EH (cell line): ENCODE measurements at places on chromosomes 6 and 20.
A peak's percentile ranks its signal among the peaks of the same experiment; 100 is the strongest.

DNA sequence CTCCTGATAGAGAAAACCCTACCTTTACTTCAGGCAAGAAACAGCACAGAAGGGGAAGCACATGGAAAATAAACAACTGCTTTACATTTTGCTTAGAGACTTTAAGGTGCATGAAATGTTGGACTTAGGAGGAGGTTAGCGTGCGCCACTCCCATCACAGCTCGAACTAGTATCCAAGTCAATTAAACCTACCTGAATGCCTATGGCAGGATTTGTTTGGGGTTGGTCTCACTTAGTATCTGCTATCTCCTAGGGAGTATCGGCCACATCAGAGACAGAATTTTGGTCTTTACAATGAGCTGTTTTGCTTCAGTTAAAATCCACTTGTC, 12.0 kb downstream of the CYP24A1 start:
- no peak for DNase-seq

DNA sequence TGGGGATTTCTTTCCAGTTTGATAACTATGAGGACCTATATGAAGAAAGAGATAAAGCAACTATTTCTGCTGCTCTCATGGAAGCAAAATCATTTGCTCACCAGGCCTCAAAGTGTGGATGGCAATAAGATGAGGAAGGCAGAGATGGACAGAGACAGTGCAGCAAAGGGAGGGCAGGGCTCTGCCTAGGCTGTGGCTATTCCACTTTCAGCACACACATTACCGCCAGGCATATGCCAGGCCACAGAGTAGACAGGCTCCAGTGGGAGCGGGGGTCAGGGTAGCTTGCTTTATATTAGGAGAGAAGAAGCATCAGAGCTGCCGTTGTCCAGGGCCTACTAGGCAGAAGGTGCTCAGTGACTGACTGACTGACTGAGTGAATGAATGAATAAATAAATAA, 40.9 kb downstream of the BCL2L1 start:
- DNase-seq = no peak

- no peak for DNase-seq
Measured at GRCh38 chr20:1810572-1810925, 84.7 kb upstream of the SIRPA start.

DNA sequence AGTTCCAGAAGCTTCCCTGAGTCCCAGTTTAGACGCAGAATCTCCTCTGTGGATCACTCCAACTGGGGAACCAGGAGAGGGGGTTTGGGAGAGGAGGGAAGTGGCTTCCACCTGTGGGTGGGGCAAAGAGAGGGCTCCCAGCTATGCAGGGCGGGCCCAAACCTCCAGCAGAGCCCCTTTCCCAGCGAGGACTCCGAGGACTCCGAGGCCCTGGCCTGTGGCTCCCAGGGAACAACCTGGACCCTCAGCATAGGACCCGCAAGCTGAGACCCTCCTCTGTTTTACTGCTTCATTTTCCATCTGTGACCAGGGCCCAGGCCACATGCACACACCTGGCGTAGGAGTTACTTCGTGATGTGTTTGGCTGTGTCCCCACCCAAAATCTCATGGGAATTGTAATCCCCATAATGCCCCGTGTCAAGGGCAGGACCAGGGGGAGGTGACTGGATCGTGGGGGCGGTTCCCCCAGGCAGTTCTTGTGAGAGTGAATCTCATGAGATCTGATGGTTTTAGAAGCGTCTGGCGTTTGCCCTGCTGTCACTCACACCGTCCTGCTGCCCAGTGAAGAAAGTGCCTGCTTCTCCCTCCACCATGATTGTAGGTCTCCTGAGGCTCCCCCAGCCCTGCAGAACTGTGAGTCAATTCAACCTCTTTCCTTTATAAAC, 27.9 kb downstream of the NTSR1 start:
- no peak for DNase-seq

DNA sequence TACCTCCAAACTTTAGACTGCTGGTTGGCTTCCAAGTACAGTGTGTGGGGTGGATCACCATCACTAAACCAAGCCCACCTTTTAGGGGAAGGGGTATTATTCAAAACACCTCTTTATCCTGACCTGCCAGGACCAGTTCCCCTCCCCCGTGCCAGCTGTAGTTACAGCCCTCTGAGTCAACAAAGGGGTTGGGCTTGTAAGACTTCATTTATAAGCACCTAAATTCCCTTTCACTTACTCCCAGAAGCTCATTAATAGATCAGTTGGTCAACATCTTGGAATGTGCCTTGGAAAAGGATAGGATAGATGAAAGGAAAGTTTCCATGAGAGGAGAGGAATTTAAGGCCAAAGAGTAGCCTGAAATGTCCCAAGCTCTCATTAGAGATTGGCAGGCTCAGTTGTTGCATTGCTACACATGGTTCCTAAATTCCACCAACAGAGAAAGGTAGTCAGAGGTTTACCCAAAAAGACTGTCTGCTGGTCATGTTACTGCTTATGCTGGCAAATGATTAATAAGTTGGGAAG, 59.2 kb downstream of the TNFAIP3 start:
- peak; percentile 98 for DNase-seq

DNA sequence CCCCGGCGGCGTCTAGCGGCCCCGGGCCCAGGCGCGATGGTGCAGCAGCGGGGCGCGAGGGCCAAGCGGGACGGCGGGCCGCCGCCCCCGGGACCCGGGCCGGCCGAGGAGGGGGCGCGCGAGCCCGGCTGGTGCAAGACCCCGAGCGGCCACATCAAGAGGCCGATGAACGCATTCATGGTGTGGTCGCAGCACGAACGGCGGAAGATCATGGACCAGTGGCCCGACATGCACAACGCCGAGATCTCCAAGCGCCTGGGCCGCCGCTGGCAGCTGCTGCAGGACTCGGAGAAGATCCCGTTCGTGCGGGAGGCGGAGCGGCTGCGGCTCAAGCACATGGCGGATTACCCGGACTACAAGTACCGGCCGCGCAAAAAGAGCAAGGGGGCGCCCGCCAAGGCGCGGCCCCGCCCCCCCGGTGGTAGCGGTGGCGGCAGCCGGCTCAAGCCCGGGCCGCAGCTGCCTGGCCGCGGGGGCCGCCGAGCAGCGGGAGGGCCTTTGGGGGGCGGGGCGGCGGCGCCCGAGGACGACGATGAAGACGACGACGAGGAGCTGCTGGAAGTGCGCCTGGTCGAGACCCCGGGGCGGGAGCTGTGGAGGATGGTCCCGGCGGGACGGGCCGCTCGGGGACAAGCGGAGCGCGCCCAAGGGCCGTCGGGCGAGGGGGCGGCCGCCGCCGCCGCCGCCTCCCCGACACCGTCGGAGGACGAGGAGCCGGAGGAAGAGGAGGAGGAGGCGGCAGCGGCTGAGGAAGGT, 715 bp downstream of the SOX12 start:
- DNase-seq = peak; percentile 67

DNA sequence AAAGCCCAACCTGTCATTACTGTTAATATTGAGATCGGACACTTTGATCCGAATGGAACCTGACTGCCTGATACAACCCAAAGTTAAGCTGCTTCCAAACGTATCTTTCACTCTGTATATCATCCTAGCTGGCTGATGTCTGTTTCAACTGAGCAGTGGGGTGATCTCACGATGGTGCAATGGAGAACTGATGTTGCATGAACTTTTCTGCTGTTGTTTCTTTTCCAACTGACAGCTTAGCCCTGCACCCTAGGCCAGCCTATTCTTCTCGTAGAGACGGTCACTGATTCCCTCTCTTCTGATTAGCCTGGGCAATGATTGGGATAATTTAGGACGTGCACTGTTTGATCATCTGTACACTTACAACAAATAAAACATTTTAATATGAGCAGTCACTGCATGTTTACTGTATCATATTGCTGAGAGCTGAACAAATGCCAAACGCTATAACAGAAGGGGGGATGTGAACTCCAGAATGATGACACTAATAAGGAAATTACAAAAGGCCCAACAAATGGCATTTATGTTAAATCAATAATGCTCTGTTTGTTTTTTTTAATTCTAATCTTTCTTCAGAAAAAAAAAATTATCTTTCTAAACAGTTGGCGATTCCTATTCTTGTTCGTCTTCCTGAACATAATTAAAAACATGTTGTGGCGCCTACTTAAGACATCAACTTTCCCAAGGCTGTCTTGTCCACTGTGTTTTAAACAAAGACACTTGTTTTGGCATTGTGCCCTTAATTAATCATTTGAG, 184.8 kb downstream of the ZNF217 start:
- DNase-seq = no peak

GRCh38 chr20:56417402-56417801, 5.3 kb downstream of the CASS4 start:
- DNase-seq = no peak

DNA sequence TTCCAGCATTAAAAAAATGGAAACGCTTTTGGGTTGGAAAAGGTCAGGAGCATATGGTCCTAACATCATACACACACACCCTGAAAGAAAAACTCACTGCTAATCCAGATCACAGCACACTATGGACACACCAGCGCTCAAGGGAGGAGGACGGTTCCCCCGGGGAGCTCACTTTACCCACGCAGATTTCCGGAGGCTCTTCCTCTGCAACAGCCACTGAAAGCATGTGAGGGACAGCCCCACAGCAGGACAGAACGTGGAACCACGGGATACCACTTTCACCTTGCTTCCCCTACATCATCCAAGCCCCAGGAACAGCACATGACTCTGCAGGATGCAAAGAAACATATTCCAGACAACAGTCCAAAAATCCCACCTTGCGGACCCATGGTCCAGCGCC, 13.2 kb downstream of the SNHG17 start:
- no peak for DNase-seq

DNA sequence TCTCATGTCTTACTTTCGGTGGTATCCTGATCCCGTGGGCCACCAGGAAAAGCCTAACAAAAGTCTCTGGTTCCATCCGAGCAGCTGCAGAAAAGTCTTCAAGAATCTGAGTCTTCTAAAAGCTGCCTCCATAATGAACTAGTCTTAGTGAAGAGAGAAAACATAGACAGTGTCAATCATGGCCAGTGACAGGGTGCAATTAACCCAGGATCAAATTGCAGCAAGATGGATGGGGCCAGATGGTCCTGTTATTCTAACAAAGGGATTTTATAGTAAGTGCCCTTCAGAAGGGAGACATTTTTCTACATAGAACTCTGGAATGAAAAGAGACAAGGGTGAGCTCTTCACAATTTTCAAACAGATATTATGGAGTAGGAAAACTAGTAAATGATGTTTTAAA, 281.6 kb upstream of the ZFP64 start:
- DNase-seq = no peak

DNA sequence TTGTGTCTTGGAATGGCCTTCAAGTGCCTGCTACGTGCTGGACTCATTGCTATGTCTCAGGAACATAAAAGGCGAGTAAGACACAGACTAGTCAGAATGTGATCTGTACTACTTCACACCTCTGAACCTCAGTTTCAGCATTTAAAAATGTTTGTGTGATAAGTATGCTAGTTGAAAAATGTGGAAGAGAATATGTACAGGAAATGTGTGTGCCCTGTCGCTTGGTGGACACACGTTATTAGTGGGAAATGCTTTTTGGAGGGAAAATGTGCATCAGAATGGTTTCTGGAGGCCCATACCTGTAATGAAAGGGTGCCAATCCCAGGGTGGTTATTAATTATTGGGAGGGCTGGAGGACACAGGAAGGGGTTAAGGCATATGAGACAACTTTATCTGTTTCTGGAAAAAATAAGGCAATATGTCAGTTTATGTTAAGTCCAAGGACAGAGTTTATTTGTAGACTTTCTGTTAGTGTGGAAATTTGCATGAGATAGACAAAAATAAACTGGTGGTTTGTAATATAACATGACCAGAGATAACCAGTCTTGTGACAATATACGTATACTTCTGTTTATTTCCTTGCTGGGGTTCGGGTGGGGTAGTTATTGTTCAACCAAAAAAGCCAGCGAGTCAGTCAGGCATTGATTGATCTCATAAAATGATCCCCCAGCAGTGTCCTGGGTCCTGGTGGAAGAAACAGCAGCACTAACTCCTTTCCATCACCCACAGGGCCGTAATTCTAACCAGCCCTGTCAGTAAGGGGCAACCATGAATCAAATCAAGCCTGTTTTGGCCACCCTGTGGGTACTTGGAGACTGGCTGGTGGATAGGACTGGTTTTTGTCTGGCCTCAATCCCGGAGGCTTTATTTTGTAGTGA, 117.9 kb downstream of the JARID2 start:
- DNase-seq = no peak

DNA sequence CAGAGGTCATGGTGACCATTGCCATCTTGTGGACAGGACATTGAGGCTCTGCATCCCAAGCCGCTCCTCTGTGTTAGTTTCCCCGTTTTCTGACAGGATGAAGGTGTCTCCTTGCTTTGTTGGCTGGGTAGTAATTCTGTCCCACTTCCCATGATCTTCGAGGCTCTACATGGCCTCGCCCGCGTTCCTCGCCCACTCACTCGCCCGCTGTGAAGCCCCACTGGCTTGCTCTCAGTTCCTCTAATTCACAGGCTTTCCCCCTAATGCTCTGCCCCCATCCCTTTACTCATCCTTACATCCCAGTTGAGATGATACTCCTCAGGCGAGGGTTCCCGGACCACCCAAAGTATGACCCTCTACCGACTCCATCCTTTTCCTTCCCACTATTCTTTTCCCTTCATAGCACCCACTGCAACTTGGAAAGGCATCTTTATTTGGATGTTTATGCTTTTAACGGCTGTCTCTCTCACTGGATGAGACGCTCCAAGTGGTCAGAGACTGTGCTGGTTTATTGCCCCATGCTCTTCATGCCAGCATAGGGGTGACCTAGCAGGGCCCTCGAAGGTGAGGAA, 511 bp upstream of the SLC35B2 start:
- DNase-seq = no peak

DNA sequence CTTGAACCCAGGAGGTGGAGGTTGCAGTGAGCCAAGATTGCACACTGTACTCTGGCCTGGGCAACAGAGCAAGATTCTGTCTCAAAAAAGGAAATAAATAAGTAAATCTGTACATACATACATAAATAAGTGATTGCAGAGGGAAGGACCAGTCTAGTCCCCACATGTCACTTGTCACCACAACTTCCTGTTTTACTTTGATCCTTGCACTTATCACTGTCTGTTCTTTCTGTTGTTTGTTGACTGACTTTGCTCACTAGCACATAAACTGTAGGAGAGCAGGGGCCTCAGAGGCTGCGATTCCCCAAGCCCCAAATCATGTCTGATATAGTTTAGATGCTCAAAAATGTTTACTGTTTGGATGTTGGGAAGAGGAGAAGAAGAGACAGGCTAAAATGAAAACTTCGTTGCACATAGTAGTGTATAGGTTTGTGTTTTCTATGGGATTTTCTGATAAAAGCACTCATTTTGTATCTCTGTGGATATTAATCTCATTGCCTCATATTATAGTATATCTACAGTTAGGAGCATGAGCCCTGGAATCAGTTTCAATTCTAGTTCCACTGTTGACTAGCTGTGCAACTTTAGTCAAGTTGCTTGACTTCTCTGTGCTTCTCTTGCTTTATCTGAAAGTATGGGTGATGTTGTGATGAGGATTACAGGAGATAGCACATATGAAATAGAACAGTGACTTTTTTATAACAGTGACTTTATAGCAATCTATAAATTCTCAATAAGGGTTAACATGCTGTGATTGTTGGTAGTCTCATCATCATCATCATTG, 165.0 kb downstream of the TBC1D7 start:
- no peak for DNase-seq

DNA sequence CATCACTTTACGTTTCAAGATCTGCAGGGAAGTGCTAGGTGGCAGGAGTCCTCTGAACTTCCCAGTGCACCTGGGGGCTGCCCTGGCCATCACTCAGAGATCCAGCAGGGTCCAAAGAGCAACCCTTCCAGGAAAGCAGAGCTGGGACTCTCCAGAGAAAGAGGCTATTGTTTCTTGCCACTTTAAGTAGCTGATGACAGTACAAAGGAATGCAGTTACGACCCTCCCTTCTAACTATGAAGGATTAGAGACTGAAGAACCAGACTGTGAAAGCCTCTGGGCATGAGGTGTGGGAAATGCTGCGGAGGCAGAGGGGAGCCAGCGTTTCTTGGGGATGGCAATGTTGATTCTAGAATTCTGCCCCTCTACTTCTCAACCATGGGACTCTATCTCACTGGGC, 189.1 kb upstream of the SUPT3H start:
- DNase-seq = peak; percentile 31
